ENCODE measurements at places on chromosomes 1 and 21.

DNA sequence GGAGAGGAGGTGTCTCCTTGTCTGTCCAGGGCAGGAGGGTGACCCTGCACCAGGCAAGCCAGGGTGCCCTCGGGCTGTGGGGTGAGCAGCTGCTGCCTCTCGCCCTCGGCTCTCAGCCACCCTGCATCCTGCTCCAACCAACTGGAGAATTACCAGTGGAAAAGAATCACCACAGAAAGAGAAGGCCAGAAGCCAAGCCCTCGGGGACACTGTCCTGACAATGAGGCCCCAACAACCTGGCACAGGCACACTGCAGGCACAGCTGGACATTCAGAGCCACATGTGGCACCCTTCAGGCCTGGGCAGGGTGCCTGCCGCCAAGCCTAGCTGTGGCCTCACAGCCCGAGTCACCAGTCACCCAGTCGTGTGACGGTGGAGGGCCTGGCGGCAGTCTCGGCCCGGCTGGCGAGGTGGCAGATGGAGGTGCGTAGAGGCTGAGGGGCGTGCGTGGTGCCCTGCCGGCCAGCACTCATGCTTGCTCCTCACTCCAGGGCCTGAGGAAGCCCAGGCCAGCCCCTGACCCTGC is 12.0 kb downstream of the MEGF6 start:
- DNase-seq, result no peak

- DNase-seq, result no peak
These were observed 2.7 kb downstream of the GIPC2 start for GRCh38 chr1:78048446-78048845.

DNA sequence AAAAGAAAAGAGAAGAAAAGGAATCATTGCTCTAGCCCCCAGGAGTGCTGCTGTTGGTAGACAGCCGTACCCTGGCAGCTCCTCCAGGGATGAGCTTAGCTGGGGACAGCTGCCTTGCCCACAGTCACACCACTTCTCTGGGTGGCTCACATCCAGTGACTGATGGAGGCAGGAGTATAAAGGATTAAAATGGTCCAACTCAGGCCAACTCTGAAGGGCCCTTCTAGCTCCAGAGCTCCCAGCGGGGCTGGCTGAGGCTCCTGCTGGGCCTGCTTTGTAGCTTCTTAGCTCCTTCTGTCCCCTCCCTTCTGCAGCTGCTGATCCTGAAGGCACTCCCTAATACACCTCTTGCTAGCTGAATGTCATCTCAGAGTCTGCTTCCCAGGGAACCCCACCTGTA is 4.4 kb downstream of the CITED4 start:
- no peak for DNase-seq

- no peak for DNase-seq
These were observed 34.6 kb downstream of the TMEM63A start for GRCh38 chr1:225847610-225848009.

DNA sequence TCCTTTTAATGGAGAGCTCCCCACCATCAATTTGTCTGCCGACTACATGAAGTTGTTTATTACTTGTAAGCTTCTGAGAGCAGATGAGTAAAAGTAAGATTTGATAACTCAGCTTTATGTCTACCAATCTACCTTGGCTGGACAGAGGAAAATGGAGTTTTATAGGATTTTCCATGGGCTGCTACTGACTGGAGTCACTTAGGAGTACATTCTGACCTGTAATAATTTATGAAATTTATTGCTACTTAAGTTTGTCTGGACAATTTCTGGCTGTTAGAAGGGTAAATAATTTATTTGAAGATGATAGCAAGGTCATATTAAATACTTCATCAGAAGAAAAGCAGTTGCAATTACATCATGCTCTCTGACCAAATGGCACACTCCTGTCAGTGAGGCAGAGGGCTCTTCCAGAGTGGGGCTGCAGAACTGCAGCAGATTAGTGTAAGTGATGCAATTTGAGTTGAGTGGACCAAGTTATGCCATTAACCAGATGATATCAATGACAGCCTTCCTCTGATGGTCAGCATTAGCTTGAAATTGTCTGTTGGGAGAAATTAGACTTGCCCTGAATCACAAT is 736.7 kb upstream of the PTBP2 start:
- DNase-seq, result no peak
